Fibroblast of skin of right biceps (primary cell): ENCODE measurements at places on chromosomes 12 and 14.

- no peak for DNase-seq
These were observed 84.6 kb downstream of the TXNDC16 start for GRCh38 chr14:52467515-52468266.

- DNase-seq: no peak
These were observed 73.1 kb downstream of the DAD1 start for GRCh38 chr14:22515929-22516328.

GRCh38 chr12:87336814-87337336 is 692.3 kb downstream of the C12orf50 start:
- no peak for DNase-seq

DNA sequence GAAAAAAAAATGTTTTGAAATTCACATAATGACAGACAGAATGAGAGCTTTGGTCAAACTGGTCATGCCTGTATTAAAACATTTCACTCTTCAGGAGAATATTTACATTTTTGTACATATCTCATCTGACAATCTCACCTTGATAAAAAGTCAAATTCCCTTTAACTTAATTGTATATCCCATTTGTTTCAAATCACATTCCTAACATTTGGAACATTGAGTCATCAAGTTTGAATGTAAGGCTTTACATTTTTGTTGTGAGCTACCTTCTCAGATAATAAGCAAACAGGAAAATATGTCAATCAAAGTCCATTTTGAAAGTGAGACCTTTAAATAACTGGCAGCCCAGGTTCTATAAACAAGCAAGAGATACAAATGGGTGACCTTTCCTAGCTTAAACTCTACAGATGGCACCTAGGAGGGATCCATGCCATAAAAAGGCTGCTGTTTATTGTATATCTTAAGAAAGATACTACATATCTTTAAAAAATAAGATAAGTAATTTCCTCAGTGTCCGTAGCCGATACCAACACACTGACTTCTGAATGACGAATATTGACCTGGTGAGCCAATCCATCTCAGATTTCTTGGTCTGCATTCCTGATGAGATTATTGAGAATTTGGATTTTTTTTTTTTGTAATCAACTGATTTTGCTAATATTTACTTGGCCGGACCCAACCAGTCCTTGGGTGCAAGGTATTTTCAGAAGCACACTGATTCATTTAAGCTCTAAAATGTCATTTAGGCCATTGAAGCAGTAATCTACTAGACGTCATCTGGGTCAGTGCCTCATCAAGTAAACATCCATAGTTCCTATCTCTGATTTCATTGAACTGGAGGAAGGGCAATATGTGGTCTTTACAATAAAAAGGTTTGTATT is 259.6 kb downstream of the BTG1 start:
- DNase-seq: no peak

DNA sequence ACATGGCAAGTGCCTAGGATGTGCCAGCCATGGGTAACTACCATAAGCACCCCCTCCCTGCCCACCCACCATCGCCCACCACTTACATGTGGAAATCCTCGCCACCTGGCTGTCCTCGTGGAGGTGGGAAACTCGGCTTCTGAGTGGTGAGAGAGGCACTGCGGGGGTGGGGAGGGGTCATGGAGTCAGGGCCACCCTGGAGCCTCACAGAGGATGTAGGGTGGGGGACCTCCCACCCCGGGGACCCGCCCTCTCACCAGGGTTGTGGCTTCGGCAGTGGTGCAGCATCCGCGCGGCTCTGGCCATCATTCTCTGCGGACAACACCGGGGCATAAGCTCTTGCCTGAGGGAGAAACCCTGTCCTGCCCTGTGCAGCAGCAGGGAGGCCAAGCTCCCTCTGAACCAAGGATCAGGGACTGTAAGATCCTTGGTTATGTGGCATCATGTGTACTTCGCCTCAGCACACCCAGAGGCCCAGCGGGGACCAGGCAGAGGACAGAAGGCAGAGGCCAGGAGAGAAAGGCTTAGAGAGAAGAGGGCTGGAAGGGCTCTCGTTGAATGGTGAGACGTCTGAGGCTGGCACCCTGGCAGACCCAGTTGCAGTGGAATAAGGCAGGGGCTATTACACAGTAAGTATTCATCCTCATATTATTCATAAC is 12.8 kb upstream of the ENDOU start:
- no peak for DNase-seq

DNA sequence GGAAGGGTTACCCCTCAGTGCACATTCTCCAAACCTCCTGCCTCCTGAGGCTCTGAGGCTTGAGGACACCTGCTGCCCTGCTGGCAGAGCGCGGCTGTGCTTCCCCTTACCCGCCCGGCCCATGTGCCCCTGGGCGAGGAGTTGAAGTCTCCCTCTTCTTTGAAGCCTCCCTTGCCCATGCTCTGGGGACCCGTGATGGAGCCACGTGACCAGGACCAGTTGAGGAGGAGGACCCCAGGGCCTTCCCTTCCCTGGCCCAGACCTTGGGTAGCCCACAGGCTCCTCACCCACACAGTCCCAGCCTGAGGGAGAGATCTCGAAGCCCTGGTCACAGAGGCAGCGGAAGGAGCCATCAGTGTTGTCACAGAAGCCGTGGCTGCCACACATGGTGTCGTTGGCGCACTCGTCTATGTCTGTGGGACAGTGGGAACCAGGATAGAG is 12.9 kb downstream of the ISCA2 start:
- DNase-seq: no peak

DNA sequence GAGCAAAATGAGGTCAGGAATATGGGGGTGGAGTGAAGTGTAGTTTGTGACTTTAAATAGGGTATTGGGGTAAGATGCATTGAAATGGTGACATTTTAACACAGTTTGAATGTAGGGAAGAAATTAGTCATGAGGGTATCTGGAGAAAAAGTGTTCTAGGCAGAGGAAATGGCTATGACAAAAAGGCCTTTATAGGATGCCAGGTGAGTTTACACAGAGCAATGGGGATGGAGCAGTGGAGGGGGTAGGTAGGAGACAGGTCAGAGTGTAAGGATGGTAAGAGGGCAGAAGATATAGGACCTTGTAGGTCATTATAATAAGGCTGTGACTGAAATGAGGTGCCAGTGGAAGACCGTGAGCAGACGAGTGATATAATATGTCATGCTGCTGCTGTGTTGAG is 30.4 kb downstream of the HEATR5A start:
- DNase-seq: no peak

GRCh38 chr12:32502693-32503502 is 103.5 kb downstream of the FGD4 start:
- peak; percentile 2 for DNase-seq

- no peak for DNase-seq
These were observed 1.5 kb downstream of the MLH3 start for GRCh38 chr14:75049731-75050201.

DNA sequence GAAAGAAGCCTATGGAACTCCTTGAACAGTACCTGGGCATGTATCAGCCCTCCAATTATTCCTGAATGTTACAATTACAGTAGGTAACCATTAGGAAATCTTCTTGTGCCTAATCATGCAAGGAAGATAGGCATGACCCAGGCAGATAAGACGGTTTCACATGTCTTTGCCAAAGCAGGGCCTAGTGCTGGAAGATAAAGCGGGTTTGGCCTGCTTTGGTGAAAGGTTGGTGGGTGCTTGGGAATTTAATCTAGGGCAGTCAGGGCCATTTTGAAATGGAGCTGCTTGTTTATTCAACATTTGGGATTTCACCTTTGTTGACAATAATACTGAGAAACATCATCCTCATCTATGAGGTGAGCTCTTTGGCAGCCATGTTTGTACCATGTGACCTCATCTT is 12.5 kb upstream of the SRSF5 start:
- DNase-seq: no peak

- no peak for DNase-seq
These were observed 67.3 kb upstream of the EGLN3 start for GRCh38 chr14:34018125-34018524.

DNA sequence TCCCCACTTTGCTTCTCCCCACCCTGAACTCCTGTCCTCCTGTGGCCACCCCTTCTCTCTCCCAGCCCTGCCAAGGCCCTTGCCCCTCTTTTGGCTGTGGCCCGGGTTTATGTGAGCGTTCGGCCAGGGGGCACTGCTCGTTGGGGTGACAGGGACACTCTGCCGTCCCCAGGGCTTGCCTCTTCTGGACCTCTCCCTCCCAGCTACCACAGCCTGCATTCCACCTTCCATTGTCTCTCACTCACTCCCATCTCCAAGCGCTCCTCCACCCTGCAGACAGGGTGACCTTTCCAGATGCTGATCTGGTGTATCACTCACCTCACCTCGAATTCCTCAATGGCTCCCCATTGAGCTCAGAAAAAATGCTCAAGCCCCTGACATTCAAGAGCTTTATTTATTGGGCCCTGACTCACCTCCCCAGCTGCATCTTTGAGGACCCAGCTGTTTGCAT is 1.4 kb downstream of the SERPINA9 start:
- DNase-seq: peak; percentile 18

GRCh38 chr14:37594238-37594970 is 645 bp downstream of the FOXA1 start:
- DNase-seq: peak; percentile 75

GRCh38 chr12:42791399-42791798 is 201.9 kb upstream of the PRICKLE1 start:
- DNase-seq: no peak

DNA sequence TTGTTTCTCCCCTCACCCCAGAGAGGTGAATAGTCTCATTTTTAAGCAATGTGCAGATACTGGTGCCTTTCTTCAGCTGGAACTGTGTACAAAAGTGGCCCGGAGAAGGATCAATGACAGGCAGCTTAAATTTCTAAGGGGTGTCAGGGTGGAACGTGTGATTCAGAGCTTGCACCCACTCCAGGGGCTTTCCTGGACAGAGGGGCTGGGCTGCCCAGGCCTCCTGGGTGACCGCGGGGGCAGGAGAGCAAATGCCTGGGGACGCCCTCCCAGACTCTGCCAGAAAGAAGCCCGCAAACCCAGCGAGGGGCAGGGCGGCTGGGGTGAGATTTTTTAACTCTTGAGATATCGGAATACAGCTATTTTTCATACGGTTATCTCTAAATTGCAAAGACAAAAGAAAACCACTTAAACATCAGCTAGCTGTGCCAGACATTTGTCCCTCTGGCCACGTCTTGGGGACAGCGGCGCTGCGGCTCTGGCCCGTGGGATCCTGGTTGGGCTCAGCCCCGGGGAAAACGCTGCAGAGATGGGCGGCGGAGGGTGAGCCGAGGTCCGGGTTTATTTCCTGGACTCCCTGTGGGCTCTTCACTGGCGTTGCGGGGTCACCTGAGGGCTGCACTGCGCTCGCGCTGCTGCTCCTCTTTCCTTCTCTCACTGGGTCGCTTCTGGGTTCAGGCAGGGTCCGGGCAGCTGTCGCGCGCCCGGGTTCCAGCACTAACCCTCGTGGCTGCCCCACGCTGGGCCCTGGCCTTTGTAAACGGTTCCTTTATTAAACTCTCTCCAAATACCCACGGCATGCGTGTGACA is 35.8 kb downstream of the NFKBIA start:
- no peak for DNase-seq

- no peak for DNase-seq
These were observed 437.0 kb downstream of the FUT8 start for GRCh38 chr14:65849558-65849957.

GRCh38 chr14:31489691-31490090 is 1.9 kb upstream of the GPR33 start:
- DNase-seq: no peak

DNA sequence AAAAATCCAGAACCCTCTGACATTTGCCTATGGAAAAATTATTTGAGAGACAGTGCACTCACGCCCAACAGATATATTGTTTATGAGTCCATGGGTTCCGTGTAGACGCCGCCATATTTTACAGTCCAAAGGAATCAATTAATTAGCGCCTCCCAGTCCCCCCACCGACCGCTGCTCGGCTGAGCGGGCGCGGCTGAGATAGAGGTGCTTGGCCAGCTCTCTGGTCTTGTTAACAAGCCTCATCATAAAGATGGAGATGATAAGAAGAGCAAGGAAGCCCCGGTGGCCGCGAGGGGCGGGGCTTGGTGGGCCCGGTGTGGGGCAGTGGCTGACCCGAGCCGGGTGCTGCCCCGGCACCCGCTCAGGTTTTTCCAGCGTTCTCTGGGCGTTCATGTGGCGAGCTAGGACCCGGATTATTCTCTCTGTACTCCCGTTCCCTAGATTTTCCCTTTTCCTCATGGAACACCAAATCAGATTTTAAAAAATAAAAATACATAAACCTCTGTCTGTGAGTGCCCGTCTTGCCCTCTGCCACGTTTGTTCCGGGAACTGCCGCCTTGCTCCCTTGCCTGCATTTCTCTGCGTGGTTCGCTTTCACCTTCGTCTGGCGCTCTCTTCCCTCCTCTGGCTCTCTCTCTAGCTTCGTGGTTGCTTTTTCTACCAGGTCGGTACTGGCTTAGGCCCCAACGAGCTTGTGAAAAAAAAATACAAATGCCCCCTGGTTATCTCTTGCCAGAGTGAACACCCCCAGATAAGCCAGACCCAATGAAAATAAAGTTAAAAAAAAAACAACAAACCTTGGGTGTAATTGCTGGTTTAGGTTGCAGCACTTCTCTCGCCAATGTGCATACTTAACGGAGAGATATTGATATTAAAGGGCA is 9.0 kb downstream of the HOXC12 start:
- DNase-seq: no peak

GRCh38 chr12:47419497-47419896 is 286.3 kb downstream of the RPAP3 start:
- DNase-seq: peak; percentile 77

DNA sequence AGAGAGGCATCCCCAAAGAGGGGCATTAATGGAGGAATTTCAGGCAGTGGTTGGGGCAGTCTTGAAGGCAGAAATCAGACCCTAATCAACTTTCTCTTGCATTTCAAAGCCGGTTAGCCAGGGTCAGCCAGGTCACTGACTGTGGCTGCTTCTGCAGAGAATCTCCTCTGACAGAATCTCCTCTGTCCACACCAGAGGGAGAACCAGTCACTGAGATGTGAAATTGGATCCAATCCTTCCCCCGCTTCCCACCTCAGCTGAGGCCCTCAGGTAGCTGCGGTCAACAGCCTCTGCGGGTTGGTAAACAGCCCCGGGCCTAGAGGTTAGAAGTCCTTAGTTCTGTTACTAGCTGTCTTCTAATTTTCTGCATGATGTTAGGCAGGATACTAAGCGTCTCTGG is 39.8 kb upstream of the NUAK1 start:
- DNase-seq: no peak

GRCh38 chr12:43842259-43842658 is 6.4 kb downstream of the TMEM117 start:
- no peak for DNase-seq

GRCh38 chr12:26821212-26821701 is 11.7 kb downstream of the ITPR2 start:
- DNase-seq: peak; percentile 37

DNA sequence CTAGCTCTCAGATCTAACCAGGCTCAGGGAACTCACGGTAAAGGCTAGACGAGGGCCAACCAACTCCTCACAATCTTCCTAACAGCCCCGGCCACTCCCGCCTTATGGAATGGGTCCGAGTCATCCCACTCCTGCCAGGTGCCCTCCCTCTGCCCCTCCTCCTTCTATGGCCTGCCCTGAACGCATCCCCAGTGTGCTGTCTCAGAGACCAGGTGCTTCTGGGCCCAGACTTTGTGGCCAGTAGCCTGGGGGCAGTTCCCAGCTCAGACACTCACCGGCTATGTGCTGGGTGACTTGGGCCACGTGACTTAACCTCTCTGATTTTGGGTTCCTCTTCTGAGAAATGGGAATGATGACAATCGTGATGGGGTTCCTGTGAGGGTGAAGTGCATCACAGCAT is 22.5 kb downstream of the PAPLN start:
- DNase-seq: no peak

GRCh38 chr12:27186022-27186839 is 57.9 kb upstream of the STK38L start:
- DNase-seq: no peak
